ENCODE measurements at places on chromosomes 2 and 18. TPM values are rescaled to one million over a fixed set of nuclear protein-coding genes. Genes with fewer than 3 reads are reported as not detected.

TRPM8 gene
- total RNA-seq, result not detected

DNA sequence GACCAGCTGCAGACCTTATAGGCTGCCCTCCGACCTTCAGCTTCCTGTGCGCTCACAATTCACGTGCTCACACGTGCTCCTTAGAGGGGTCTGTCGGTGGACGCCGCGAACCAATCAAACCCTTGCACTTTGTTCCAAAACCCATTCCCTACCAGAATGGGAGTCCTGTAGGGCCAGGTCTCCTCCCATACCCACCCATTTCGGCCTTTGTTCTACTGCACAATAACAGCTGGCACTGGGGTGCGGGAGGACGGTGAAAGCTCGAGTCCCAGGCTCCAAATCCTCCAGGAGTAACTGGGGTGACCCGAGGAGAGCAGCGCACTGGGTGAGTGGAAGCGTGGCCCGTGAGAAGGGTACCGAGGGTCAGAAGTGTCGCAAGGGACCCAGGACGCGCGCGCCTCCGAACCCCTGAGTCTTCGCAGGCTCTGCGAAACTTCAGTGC, 13.0 kb downstream of the SIX3 start:
- no peak for DNase-seq

NPHP1 gene
- total RNA-seq, result 2.9 TPM

SYT4 gene
- total RNA-seq, result 2.4 TPM

DNA sequence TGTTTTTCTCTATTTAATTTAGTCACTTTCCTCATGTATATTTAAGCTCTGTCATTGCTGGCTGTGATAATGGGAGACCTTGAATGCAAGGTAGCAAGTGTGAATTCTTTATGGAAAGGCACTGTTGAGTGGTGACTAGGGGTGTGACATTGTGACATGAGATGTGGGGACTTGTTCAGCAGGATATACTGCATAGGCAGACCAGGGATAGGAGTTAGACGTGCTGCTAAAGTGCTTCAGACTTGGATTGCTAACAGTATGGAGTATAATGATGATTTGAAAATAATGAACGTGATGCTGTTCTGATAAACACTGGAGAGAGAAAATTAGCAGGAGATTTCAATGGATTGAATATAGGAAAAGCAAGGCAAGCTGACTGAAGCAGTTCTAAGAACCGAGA, 135.1 kb downstream of the NCOA1 start:
- no peak for DNase-seq

CYRIA gene
- total RNA-seq, result 7.2 TPM

CFAP65 gene
- not detected for total RNA-seq

DNA sequence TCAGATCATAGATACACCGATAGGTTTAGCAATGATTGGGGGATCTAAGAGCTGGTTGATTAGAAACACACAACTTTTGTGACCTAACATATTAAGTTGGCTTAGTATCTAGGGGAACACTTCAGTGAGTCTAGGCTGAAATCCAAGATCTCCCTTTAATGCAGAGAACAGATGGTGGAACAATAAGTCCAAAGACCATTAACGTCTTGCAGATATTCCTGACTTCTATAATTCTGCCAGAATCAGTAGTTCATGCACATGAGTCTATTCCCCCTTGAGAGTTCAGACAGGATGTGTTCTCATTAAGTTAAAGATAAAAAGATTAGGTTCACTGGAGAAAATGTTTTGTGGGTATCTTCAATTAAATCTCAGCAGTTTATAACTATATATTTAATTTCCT, 506.5 kb downstream of the TSN start:
- no peak for DNase-seq

Data from left cardiac atrium (tissue), 4 donors.